ENCODE measurements at places on chromosomes 5 and 9. TPM values are rescaled to one million over a fixed set of nuclear protein-coding genes. Genes with fewer than 3 reads are reported as not detected.

GRCh38 chr5:132416306-132417009 lies 46.9 kb downstream of the SLC22A5 start:
- DNase-seq: no peak

- DNase-seq: no peak
These were observed 581.4 kb downstream of the CDK5RAP2 start for GRCh38 chr9:119998614-119999013.

DNA sequence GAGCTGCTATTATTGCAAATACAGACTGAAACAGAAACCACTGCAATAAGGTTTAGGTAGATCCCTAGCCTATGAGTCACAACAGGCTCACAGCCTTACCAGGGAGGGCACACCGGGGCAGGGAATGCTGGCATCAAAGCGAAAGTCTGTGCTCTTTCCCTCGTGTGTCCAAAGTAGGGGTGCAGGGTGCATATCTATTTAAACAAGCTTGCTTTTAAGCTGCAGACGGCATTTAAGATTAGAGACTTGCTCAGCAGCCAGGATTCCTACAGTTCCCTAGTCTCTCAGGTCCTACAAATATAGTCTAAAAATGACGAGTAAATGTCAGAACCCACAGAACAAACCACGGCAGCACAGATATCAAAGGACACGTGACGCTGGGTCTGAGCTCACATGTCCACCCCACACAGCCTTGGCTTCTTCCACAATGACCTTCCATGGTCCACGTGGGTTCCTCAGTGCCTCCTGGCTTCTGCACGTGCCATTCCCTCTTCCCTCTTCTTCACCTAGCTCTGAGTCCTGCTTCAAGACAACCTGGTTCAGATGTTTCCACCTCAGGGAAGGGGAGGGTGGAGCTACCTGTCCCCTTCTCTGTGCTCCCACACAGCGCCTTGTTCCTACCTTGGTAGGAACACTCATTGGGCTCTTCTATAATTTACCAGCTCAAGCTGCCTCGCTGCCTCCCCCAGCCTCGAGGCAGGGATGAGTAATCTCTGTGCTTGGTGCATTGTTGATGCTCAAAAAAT lies 193.2 kb downstream of the MAPKAP1 start:
- DNase-seq: no peak

GRCh38 chr9:70061776-70062175 lies 18.1 kb downstream of the MAMDC2 start:
- no peak for DNase-seq

GRCh38 chr5:78824831-78825281 lies 160.3 kb downstream of the ARSB start:
- no peak for DNase-seq

DNA sequence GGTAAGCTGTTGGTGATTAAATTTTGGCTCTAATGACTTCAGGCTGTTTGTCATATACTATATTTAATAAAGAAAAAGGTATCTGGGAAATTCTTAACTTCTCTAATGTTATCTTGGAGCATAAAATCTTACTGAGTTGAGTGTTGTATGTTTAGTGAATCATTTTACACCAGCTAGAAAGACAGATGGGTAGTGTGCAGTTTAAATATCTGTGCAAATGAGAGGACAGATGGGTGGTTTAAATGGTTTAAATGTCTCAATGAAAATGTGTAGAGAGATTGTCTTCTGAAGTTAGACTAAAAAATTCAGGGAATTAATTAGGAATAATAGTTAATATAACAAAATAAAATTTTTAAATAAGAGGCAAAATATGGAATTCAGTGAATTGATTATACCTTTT lies 114.5 kb downstream of the FER start:
- DNase-seq: no peak

GRCh38 chr5:113266227-113266912 lies 168.4 kb downstream of the TSSK1B start:
- DNase-seq: no peak

- DNase-seq: no peak
These were observed 6.8 kb downstream of the NDST1 start for GRCh38 chr5:150514708-150515211.

DNA sequence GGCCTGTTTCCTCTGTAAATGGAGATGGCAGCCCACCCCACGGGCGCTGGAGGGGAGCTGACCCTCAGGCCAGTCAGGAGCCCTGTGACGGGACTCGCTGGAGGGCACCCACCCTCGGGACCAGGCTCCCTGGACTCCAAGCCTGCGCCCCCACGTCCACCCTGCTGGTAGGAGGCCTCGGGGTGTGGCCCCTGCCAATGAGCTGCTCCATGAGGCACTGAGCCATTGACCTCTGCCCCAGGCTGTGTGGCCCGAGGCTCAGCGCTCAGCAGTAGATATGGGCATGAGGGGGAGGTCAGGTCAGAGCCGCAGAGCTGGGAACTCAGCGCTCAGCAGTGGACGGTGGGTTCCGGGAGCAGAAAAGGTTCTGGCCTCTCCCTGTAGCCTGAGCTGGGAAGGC lies 52.3 kb upstream of the EGFL7 start:
- DNase-seq: no peak

GRCh38 chr9:3371842-3372241 lies 154.0 kb downstream of the RFX3 start:
- DNase-seq: no peak

- DNase-seq: no peak
These were observed 315.6 kb upstream of the KLF4 start for GRCh38 chr9:107805201-107805600.

DNA sequence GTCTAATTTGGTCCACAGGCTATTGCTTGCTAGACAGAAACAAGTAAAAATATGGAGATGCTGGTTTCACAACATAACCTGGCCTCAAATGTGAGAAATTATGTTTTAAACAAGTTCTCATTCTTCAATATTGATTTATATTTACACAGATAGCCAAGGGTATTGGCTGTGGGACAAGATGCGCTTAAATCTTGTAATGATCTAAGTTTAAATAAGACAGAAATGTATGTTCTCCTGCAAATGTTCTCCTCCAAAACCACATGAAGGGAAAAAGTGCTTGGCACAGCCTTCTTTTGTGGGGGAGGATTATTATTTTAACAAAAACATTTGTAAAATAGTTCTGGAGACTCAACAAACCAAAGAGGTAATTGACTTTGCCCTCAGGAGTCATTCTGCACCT lies 356.0 kb downstream of the DMAC1 start:
- no peak for DNase-seq

The BHMT2 gene
- polyA plus RNA-seq: not detected

The NTNG2 gene
- 0.01 TPM for polyA plus RNA-seq

Measured in K562 (cell line).